ENCODE measurements at places on chromosomes 4 and X.

DNA sequence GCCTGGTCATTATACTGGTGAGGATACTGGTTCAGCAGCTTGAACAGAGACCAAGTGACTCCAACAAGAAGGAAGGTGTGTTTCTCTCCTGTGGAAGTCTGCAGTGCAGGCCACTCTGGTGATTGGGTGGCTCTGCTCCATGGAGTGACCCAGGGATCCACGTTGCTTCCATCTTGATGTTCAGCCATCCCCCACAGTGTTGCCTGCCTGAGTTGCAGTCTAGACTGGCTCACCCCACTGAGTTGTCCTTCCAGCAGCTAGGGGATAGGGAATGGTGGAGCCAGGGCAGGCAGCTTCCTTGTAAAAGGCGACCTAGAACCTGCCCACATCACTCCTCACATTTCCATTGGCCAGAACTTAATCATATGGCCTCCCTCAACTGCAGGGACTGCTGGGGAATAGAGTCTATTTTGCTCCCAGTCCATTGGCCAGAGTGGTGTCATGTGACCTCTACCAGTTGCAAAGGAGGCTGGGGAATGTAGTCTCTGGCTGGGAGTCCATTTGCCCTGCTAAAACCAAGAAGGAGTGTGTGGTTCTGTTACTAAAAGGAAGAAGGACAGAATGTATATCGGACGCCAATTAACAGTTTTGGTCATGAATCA, 8.0 kb downstream of the MAN2B2 start:
- peak; percentile 26 for DNase-seq

DNA sequence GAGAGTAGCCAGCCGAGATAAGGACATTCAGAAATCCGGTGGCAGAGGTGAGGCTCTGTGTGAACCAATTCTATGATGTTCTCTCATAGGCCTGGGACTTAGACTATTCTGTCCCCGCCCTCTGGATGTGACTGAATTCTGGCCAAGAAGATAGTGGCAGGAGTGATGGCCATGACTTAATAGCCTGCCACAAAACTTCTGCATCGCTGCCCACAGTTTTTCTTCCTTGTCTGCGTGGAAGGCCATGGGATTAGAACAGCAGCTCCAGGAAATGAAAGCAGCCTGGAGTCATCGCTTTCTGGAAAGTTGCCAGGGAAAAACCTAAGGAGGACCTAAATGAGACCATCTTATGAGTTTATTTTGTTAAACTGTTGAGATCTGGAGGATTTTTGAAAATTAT, 134.7 kb downstream of the F11 start:
- no peak for DNase-seq

DNA sequence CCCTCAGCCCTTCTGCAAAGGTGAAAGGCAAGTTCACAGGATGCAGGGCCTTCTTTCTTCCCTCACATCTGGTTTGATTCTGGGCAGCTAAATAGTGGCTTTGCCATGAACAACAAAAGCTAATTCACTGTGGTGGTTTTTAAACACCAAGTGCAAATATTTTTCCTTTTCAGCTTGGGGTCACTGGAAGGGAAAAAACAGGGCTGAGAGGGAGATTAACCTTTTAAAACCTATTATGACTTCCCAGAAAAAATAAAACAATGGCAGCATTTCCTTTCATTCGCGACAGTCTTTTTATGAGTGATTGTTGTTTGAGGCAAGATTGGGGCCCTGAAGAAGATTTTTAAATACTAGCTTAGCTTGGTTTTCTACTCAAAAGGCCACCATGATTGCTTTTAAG, 103.7 kb upstream of the SCML1 start:
- no peak for DNase-seq

- no peak for DNase-seq
Observed at GRCh38 chr4:148030193-148030873, 298.4 kb downstream of the ARHGAP10 start.

- DNase-seq = peak; percentile 90
Observed at GRCh38 chrX:48802089-48802904, 430 bp downstream of the HDAC6 start.

GRCh38 chrX:1727531-1728027, 112.7 kb downstream of the ASMT start:
- no peak for DNase-seq

GRCh38 chr4:73707269-73707875, 33.0 kb upstream of the CXCL8 start:
- no peak for DNase-seq

Data from erythroblast (primary cell).